SK-N-SH (cell line): ENCODE measurements at places on chromosomes 4 and X.

- no peaks in the 10 kb centered on the region for H3K36me3 ChIP-seq
- DNase-seq: no peak
- peak overlapping the region; percentile 62; the same call in 1 of the 2 replicates for H3K27ac ChIP-seq
- H3K27me3 ChIP-seq: no peaks in the 10 kb centered on the region
Observed at GRCh38 chr4:137367620-137368019, 164.7 kb downstream of the PCDH18 start.

DNA sequence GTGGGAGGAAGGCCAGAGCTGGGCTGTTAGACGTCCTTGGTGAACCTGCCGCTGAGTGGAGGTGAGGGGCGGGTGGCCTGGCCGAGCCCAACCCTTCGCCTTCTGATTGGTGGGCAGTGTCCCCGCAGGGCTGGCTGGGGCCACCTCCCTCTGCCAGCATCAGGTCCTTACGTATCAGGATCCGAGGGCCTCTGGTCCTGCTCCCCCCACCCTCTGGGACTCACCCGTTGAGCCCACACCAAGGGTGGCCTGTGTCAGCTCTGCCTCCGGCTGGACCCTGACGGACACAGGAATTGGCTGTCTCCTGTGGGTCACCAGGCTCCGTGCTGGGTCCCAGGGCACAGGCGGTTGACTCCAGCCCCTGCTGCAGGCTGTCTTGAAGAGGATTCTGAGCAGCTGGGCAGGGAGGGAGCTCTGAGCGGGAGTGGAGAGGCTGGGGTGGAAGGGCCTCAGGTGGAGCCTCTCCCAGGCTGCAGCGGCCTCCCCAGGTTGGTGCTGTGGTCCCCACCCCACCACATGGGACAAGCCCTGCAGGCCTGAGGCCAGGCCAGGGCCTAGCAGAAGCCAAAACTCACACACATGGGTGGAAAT lies 58.4 kb upstream of the NKX1-1 start:
- H3K27ac ChIP-seq: no peak overlapping the region
- no peak overlapping the region for H3K4me3 ChIP-seq
- no peaks in the 10 kb centered on the region for H3K4me1 ChIP-seq
- DNase-seq: peak; percentile 23

- H3K36me3 ChIP-seq: no peaks in the 10 kb centered on the region
- peak overlapping the region; percentile 11; the same call in 1 of the 2 replicates for H3K27ac ChIP-seq
- H3K4me3 ChIP-seq: no peak overlapping the region
- H3K27me3 ChIP-seq: no peaks in the 10 kb centered on the region
- peaks cover 21% of the 10 kb centered on the region for H3K4me1 ChIP-seq
Observed at GRCh38 chr4:158786121-158786601, 17.3 kb downstream of the FNIP2 start.

DNA sequence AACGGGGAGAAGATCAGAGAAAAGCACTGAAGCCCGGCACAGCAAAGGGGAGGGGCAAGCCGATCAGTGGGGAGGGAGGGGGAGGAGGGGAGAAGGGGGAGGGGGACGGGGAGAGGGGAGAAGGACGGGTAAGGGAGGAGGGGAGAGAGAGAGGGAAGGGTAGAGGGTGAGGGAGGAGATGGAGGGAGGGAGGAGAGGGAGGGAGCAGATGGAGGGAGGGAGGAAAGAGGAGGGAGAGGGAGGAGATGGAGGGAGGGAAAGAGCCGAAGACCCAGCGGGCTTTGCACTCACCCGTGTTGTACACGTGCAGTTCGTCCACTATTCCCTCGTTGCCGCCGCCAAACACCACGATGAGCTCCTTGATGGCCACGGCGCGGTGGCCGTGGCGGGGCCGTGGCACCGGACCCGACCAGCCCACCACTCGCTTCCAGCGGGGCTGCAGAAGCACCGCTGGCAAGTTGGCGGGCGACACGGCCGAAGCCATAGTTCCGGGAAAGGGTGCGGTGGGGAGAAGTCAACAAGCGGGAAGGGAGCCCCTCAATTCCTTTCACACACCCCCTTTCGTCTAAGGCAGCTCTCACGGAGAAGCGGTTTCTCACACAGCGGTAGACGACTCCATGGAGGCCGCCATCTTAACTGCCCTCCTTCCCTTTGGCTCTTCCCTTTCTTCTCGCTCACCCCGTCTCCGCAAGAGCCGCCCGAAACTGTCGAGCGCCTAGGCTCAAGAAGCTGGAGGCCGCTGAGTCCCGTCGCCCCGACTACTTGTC lies 1.1 kb downstream of the HCFC1 start:
- peak overlapping the region; percentile 98 for H3K4me3 ChIP-seq
- H3K27me3 ChIP-seq: no peaks in the 10 kb centered on the region
- H3K36me3 ChIP-seq: no peaks in the 10 kb centered on the region
- H3K27ac ChIP-seq: peak overlapping the region; percentile 99
- H3K4me1 ChIP-seq: peaks cover 51% of the 10 kb centered on the region; the same call in 1 of the 2 replicates

DNA sequence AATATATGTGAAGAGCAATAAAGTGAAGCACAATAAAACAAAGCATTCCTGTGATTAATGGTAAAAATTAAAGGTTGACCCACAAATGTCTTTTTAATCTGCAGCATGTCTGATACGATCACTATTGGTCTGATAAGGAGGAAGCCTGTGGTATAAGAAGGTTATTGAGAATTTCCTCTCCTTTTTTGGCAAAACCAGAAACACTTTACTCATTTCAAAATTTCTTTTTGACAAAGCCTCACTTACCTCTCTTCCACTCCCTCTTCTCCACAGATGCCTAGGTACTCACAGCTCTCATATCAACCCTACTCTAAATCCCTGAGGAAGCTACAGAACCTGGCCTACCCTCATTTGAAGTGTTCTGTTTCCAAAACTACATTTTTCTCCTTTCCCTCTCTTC lies 56.1 kb downstream of the TSPAN5 start:
- no peak for DNase-seq
- H3K36me3 ChIP-seq: peaks cover 18% of the 10 kb centered on the region
- H3K27me3 ChIP-seq: no peaks in the 10 kb centered on the region
- no peak overlapping the region for H3K4me3 ChIP-seq
- no peak overlapping the region for H3K27ac ChIP-seq
- no peaks in the 10 kb centered on the region; the same call in 1 of the 2 replicates for H3K4me1 ChIP-seq

DNA sequence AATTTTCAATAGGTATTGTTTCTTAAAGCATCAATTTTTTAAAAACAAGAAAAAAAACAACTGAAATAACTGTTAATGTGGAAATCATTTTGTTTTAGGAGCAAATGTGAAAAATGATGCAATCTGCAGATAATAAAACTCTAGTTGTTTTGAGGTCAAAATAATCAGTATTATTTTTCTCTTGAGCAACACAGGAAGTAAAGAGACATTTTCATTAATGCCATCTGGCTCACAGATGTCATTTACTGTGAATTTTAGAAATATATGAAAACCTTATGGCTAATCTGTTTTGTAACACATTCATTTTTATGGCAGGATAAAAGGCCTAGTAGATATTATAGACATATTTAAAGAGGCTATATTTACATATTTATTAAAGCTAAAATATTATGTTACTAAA lies 141.6 kb downstream of the PCDH18 start:
- DNase-seq: no peak
- no peak overlapping the region for H3K4me3 ChIP-seq
- peaks cover 32% of the 10 kb centered on the region; the same call in 1 of the 2 replicates for H3K4me1 ChIP-seq
- no peaks in the 10 kb centered on the region for H3K36me3 ChIP-seq
- H3K27me3 ChIP-seq: no peaks in the 10 kb centered on the region
- peak overlapping the region; percentile 99 for H3K27ac ChIP-seq

- no peak for DNase-seq
- H3K36me3 ChIP-seq: no peaks in the 10 kb centered on the region
- H3K4me1 ChIP-seq: no peaks in the 10 kb centered on the region
- H3K4me3 ChIP-seq: no peak overlapping the region
- no peaks in the 10 kb centered on the region for H3K27me3 ChIP-seq
Observed at GRCh38 chr4:26171941-26172340, 148.9 kb upstream of the RBPJ start.

DNA sequence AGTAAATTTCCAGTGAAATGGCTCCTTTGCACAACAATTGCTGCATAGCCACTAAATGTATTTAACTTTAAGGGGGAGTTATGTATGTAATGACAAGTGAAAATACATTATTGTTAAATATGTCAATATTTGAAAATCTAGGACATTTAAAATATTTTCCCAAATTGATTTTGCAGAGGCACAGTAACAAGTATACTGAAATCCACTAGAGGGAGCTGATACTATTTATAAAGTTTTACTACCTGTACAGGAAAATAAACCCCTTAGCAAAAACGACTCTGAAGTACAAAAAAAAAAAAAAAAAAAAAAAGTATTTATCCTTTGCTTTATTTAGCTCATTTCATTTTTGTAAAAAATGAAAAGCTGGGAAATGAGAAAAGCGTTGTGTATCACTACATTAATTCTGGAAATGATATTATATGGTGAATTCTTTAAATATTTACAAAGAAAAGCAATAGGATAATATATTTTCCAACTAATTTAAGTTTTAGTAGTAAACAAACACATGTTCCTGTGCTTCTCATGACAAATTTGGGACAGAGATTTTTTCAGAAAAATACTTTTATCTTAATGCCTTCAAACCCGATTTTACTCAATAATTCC lies 727.7 kb downstream of the DMD start:
- no peak overlapping the region for H3K4me3 ChIP-seq
- no peaks in the 10 kb centered on the region for H3K36me3 ChIP-seq
- peak; percentile 11 for DNase-seq
- no peaks in the 10 kb centered on the region for H3K27me3 ChIP-seq
- no peak overlapping the region; the same call in 1 of the 2 replicates for H3K27ac ChIP-seq

- no peak overlapping the region for H3K4me3 ChIP-seq
- no peaks in the 10 kb centered on the region for H3K27me3 ChIP-seq
- H3K4me1 ChIP-seq: no peaks in the 10 kb centered on the region
- no peaks in the 10 kb centered on the region for H3K36me3 ChIP-seq
- no peak overlapping the region for H3K27ac ChIP-seq
Observed at GRCh38 chr4:52833941-52834525, 28.1 kb upstream of the RASL11B start.
